ENCODE measurements at places on chromosomes 7 and 10.
A peak's percentile ranks its signal among the peaks of the same experiment; 100 is the strongest.

DNA sequence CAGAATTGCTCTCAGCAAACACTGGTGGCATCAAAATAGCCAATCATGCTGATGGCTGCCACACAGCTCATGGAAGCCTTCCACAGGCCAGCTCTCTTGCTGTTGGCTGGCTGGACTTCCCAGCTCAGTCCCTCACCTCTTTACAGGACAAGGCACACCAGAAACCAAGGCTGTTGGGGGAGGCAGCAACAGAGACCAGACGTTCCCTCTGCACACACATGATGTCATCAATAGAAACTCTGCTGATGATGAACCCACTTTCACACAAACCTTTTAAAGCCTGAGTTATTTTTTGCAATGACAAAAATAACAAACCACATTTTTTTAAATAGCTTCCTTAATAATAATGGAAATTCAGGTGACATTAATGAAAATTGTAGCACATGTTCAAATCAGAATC lies 300.9 kb upstream of the C7orf33 start:
- no peak for DNase-seq

- DNase-seq: no peak
These were observed 115.2 kb downstream of the TBXAS1 start for GRCh38 chr7:139944248-139944647.

GRCh38 chr10:63520500-63521415 lies at the start of gene REEP3:
TSS of gene REEP3 (plus strand) at chr10:63521401. CDS start at chr10:63521546, 145 bp downstream.
- DNase-seq: peak; percentile 80

GRCh38 chr10:75358835-75359421 lies 42.6 kb downstream of the ZNF503 start:
- no peak for DNase-seq

- no peak for DNase-seq
These were observed 245.6 kb downstream of the BICC1 start for GRCh38 chr10:58758321-58758720.

GRCh38 chr10:116688241-116688711 lies 54.1 kb downstream of the HSPA12A start:
- DNase-seq: no peak

DNA sequence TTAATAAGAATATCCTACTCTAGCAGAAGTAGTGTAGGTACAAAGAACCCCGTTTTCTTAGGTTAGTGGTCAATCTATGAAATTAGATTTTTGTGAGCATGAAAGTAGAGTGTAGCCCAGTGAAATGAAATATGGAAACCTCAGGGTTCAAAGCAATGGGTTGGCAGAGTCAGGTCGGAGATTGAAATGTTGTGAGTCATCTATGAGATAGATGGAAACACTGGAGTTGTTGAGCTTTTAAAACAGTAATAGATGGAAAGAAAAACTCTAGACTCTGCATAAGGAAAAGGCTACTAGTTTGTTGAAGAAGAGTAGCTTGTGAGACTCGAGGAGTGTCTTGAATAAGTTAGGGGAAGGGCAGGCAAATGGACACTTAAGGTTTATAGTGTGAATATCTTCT lies 251.9 kb downstream of the EXOC4 start:
- DNase-seq: no peak

- no peak for DNase-seq
These were observed 256.4 kb upstream of the SLC26A5 start for GRCh38 chr7:103702454-103702853.

GRCh38 chr10:113485736-113486135 lies 67.1 kb upstream of the HABP2 start:
- DNase-seq: no peak

- peak; percentile 1 for DNase-seq
These were observed 42.3 kb downstream of the ARID5B start for GRCh38 chr10:61943674-61944378.

- no peak for DNase-seq
These were observed 602.2 kb downstream of the LRMDA start for GRCh38 chr10:76033457-76034196.
